Esophagus mucosa (tissue), 1 donor: ENCODE measurements at places on chromosomes 4 and X. TPM values are rescaled to one million over a fixed set of nuclear protein-coding genes. Genes with fewer than 3 reads are reported as not detected.

GRCh38 chr4:39228377-39228776 lies 46.0 kb downstream of the WDR19 start:
- no peak for ATAC-seq

Gene UVSSA
- total RNA-seq, result 11.0 TPM

GRCh38 chr4:47543331-47543730 lies 58.3 kb downstream of the ATP10D start:
- no peak for ATAC-seq

DNA sequence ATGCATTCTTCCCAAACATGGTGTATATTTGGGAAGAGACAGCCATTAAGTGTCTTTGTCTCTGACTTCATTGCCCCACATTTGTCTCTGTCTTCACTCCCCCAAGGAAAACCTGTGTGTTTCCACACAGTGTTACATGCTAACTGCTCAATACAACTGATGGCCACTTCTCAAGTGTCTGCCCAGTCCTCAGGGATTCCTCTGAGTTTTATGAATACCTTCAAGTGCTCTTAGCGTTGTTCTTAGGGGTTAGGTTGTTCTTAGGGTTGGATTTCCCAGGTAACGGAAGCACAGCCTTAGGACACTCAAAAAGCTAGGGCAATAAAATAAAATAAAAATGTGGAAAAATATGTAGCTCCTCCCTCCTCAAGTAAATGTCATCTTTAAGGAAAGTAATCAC lies 64.7 kb upstream of the PLAC8 start:
- no peak for ATAC-seq

DNA sequence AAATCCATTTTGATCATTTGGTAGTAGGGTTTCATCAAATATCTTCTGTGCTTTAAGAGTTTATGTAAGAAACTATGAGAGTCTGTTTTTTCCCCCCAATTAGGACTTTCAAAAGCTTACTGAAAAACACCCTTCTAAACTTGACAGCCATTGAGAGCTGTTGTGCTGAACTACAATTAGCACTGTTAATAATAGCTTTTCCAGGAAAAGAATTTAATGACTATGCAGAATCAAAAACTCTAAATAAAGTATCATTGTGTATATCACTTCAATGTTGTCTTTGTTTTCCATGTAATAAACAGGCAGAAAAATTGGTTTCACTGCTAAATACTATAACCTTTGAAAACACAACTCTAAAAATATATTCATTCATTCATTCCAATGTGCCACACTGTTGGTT lies 121.4 kb upstream of the PDE5A start:
- no peak for ATAC-seq

DNA sequence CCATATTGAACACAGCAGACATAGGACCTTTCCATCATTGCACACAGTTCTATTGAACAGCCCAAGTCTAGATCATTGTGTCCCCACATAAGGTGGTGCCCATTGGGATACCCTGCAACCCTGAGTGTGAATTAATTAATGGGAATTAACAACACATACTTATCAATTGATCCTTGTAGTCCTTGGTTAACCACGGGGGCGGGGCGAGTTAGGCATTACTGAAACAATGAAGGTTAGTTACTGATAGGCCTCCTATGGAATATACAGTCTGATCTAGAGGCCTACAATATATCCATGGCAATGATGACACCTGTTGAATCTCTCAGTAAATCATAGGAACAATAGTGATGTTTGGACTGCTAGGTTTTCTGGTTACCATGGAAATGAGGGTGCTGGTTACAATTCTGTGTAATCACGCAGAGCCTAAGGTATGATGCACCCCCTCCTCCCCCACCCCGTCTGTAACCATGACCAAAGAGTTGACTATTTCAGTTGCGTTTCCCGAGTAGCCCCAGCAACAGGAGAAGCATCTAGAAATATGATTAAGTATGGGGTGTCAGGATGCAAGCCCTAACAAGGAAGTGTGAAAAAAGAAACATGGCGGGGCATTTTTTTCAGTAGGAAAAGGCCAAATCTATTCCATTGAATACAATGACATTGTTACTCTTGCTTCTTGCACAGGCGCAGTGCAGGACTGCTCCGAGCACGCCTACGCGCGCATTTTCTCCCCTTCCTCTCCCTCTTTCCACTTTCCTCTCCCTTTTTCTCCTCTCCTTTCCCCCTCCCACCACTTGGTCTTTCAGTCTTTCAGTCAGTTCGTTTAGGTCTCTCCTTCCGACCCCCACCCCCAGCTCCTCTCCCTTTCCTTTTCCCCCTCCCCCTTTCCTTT lies 677 bp upstream of the NONO start:
- ATAC-seq, result peak; percentile 67
